ENCODE measurements at places on chromosomes 13 and 19. TPM values are rescaled to one million over a fixed set of nuclear protein-coding genes. Genes with fewer than 3 reads are reported as not detected.

GRCh38 chr13:70729369-70729768, 621.1 kb upstream of the KLHL1 start:
- H3K4me1 ChIP-seq: no peaks in the 10 kb centered on the region
- no peak for DNase-seq
- no peak overlapping the region for H3K27ac ChIP-seq
- no peak overlapping the region for H3K4me3 ChIP-seq
- H3K27me3 ChIP-seq: no peaks in the 10 kb centered on the region

The DOCK9 gene
- total RNA-seq: 71.5 TPM

DNA sequence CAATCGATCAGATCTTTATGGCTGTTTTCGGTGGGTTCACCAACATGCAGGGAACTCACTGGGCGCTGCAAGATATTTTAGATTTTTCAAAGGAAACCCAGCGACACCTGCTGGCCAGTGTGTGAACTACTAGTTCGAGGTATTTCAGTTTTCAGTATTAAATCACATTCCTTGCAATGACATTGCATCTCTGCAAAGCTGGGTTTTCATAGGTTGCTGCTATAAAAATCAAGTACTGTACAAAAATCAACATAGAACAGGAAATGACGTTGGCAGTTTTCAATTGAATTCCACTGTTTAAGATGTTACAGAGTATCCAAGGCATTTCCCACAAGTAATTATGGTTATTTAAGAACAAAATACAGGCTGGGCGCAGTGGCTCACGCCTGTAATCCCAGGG, 17.6 kb downstream of the LIG1 start:
- H3K4me3 ChIP-seq: no peak overlapping the region
- no peak overlapping the region for H3K27ac ChIP-seq
- H3K4me1 ChIP-seq: no peaks in the 10 kb centered on the region
- H3K27me3 ChIP-seq: no peaks in the 10 kb centered on the region
- peaks cover 7% of the 10 kb centered on the region for H3K36me3 ChIP-seq

DNA sequence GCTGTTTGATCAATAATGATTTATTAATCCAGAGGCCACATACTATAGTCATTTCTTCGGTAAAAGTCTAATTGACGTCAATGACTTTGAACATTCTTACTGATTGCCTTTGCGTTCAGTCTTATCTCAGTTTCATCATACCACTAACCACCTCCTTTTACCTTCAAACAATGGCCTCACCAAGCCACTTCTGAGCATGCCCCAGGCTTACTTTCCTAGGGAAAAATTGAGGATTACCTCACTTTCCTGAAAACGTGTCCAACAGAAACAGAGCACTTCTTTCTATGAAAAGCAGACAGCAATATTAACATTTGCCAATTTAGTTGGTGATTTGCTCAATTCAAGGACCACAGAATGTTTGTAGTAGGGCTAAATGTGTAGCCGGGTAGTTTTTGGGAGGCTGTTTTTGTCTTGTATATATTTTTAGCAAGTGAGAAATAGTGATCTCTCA, 157.6 kb downstream of the KLF5 start:
- H3K27ac ChIP-seq: no peak overlapping the region
- no peak for DNase-seq
- H3K4me1 ChIP-seq: peaks cover 25% of the 10 kb centered on the region
- H3K4me3 ChIP-seq: no peak overlapping the region
- H3K36me3 ChIP-seq: no peaks in the 10 kb centered on the region
- H3K27me3 ChIP-seq: peaks cover 13% of the 10 kb centered on the region

The CD37 gene
- 262 TPM for total RNA-seq

DNA sequence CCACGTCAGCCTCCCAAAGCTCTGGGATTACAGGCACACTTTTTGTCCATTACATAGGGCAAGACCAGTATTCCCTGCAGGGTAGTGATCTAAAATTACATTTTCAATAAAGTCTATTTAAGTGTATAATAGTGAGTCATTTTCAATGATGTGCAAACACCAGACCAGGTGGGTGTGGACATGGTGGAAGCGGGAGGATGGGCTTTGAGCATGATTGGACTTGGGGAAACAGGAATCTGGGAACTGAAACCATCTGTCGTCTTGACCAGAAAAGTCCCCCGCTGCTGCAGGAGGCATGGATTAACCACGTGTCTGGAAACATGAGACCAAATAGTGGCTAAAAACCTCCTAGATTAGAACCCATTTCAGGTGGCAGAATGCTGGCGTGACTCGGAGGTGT, 4.9 kb downstream of the FXYD3 start:
- peaks cover 16% of the 10 kb centered on the region for H3K4me1 ChIP-seq
- DNase-seq: no peak
- H3K36me3 ChIP-seq: no peaks in the 10 kb centered on the region
- no peak overlapping the region for H3K4me3 ChIP-seq
- no peaks in the 10 kb centered on the region for H3K27me3 ChIP-seq
- H3K27ac ChIP-seq: no peak overlapping the region

GRCh38 chr19:1102407-1103131, 1.2 kb upstream of the GPX4 start:
- H3K27ac ChIP-seq: peak overlapping the region; percentile 94
- H3K4me3 ChIP-seq: peak overlapping the region; percentile 84
- H3K27me3 ChIP-seq: no peaks in the 10 kb centered on the region
- H3K36me3 ChIP-seq: peaks cover 10% of the 10 kb centered on the region

The ZNF324 gene
- 8.2 TPM for total RNA-seq

The ZNF441 gene
- total RNA-seq: 6.0 TPM

DNA sequence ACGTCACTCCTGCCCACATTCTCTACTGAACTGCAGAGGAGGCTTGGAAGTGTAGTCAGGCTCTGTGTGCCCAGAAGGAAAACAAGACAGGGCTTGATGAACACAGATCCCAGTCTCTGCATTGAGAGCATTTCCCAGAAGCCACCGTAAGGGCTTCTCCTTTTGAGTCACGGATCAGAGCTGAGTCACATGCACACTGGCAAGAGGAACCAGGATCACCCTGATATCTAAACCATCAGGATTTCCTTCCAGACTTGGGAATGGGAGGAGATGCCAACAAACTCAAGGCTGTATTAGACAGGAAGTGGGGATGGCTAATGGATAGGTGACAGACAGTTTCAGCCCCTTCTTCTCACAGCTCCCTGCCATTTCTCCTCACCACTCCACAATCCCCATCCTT, 17.7 kb upstream of the FBXO17 start:
- peaks cover 30% of the 10 kb centered on the region for H3K27me3 ChIP-seq
- H3K4me1 ChIP-seq: no peaks in the 10 kb centered on the region
- H3K27ac ChIP-seq: no peak overlapping the region
- peaks cover 2% of the 10 kb centered on the region for H3K36me3 ChIP-seq
- no peak for DNase-seq

GRCh38 chr13:93670866-93671265, 444.3 kb downstream of the GPC6 start:
- H3K27me3 ChIP-seq: no peaks in the 10 kb centered on the region
- H3K36me3 ChIP-seq: no peaks in the 10 kb centered on the region
